Activated CD4-positive, alpha-beta T cell treated with anti-CD3 and anti-CD28 coated beads for 48 hours (primary cell): ENCODE measurements at places on chromosomes 6 and 20.

GRCh38 chr20:51966296-51966971, 164.1 kb upstream of the SALL4 start:
- DNase-seq, result peak; percentile 27

GRCh38 chr6:155004017-155004416, 8.9 kb downstream of the TIAM2 start:
- DNase-seq, result no peak

DNA sequence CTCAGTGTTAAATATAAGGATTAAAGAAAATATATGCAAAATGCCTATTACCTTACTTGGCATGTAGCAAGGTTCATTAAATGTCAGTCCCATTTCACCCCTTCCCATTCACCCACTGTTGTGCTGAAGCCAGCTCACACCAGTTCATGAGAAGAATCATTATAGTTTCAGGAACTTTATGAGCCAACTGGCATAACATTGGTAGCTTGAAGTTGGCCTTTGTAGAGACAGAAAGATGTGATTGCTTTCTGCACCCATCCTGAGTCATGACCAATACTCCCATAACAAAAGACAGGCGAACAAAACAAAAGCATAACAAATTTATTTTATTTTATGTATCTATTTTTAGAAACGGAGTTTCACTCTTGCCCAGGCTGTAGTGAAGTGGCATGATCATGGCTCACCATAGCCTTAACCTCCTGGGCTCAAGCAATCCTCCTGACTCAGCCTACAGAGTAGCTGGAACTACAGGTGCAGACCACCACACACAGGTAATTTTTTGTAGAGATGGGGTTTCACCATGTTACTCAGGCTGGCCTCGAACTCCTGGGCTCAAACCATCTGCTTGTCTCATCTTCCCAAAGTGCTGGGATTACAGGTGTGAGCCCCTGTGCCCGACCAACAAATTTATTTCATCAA, 17.6 kb upstream of the IER3 start:
- DNase-seq, result no peak

DNA sequence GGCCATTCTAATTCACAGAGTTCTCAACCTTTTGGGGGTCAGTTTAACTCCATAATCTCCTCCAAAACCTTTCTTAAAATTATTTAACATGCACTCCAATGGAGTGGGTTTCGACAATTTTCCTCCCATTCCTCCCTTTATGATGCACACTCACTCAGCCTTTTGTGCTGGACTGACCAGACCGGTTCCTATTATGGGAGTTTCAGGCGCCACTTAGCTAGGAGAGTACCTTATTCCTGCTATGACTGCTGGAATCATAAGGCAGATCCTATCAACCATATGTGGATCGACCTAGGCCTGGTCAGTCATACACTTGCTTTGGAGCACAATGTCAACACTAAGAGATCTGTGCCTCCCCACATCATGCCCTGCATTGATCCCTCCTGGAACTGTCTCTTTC, 63.9 kb upstream of the MOCS1 start:
- no peak for DNase-seq

GRCh38 chr6:163200289-163200688, 214.2 kb upstream of the QKI start:
- DNase-seq, result no peak

- no peak for DNase-seq
Observed at GRCh38 chr6:54366667-54367327, 58.6 kb downstream of the TINAG start.

GRCh38 chr6:149438855-149439254, 38.8 kb downstream of the SUMO4 start:
- DNase-seq, result no peak

DNA sequence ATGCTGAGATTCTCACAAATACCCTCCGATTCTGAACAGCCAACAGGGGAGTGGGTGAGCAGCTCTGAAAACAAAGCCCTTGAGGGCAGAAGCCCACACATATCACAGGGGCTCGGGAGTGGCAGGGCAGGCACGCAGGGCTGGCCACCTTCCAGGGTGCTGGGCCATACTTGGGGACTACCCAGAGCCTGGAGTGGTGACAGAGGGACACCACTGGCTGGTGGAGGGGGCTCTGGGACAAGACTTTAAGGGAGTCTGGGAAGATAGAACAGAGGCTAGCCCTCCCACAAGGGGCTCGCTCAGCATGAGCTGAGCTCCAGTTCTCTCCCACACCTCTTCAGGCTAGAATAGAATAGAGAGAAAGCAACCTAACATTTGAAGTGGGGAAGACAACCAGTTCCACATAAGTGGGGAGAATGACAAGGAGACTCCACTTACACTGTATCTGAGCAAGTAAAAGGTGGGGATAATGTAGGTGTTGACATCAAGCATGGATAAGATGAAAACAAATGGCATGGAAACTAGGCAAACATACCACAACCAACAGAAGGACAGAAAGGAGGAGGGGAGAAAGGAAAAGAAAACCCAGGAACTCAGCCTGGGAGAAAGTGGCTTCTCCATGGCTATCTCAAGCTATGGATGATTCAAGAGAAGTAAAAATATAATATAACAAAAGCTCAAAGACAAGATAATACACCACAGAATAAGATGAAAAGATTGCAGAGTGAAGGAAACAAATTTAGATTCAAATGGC, 7.0 kb downstream of the PPIL1 start:
- DNase-seq, result no peak

GRCh38 chr20:43838703-43839060, 76.0 kb upstream of the TOX2 start:
- no peak for DNase-seq

GRCh38 chr20:52294106-52294628, 102.6 kb upstream of the ZFP64 start:
- DNase-seq, result no peak

DNA sequence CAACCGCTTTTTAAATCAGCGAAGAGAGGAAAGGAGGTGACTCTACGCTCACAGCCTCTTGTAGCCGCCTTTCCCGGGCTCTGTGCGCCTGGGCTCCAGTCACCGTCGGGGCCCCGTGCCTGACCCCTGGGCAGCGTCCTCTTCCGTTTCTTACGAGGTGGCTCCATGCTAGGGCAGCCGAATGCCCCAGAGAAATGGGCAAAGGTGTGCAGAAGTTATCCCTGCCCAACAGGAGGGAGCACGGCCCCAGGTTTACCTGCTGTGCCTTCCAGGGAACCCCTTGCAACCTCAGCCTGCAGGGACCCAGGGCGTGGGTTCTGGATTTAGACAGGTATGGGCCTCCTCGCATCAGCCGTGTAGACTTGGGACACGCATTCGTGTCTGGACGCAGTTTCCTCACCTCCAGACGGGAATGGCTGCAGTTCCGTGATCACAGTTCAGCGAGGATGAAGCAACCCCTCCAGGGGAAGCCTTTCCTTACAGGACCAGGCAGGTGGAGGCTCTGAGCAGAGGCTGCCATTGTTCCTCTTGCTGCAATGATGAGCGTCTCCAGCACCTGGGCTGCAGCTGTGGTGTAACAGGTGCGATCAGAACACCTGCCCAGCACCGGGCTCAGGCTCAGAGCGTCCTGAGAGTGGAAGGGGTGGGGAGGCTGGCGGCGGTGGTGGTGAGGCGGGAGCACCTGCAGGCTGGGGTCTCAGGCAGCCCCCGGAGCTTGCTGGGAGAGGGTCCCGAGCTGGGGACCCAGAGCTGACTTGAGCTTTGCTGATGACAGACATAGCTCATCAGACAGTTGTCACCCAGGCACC, 81.3 kb upstream of the BHLHE23 start:
- DNase-seq, result no peak

GRCh38 chr20:44959082-44959637, 1.0 kb downstream of the TOMM34 start:
- DNase-seq, result peak; percentile 32

DNA sequence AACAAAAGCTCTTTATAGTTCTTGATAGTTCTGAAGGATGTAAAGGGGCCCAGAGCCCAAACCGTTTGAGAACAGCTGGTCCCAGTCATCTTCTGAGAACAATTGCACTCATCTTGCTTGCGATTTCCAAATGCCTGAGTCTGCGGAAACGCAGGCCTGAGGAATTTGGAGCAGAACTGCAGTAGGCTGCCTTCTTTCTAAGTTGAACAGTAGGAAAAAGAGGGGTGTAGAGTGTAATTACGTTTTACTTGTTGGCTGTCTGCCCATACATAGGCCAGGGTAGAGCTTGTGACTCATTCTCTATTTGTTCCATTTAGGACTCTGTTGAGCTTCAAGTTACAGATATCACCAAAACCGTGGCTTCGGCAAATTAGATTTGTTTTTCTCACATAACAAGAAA, 42.0 kb upstream of the KIF16B start:
- DNase-seq, result no peak

DNA sequence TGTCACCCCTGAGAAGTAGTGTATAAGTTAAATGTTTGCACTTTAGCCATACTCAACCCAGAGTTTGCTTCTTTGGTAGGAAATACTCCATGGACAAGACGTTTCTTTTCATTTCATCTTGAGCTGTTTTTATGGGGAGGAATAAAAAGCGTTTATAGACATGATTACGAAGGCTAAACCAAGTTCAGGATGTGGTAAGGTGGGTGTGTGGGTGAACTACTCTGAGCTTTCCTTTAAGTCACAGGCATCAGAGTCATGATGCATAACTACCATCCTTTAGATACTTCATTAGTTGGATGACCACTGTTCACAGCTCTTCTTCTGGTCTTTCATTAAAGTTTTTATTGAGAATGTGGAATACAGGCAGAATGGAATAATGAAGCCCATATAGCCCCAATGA, 48.9 kb downstream of the EBF4 start:
- DNase-seq, result peak; percentile 35

DNA sequence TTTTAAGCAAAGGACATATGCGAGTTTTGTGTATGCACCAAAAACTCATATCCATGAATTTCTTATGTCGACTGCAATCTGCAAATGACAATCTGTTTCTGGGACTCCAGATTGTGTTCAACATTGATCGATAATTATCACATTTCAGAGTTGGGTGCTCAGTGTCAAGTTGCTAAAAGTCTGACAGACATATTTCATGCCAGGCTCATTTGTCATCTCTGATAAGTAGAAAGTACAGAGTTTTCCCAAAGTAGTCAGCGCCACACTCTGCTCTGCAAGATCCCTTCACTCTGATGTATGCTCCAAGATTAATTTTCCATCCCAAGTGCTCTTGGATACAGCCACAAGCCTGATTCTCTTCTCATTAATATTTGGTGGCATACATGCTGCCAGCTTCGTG, 331.1 kb downstream of the DOK5 start:
- no peak for DNase-seq

- no peak for DNase-seq
Observed at GRCh38 chr20:58555078-58555765, 40.0 kb upstream of the APCDD1L start.

DNA sequence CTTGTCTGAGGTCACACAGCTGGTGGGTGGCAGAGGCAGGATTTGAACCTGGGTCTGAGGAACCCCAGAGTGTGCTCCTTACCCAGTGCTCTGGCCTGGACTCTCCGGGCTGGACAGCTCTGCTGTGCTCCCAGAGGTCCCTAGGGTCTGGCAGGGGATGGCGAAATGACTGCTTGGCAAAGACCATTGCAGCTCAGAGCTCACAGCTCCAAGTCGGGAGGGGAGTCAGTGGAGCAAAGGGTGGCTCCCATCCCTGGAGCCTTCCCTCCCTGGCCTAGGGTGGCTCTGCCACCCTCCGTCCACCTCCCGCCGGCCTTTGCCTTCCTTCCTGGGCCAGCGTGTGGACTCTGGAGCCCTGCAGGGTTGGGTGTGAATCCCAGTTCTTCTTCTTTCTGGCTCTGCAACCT, 17.5 kb downstream of the CEBPB start:
- no peak for DNase-seq

DNA sequence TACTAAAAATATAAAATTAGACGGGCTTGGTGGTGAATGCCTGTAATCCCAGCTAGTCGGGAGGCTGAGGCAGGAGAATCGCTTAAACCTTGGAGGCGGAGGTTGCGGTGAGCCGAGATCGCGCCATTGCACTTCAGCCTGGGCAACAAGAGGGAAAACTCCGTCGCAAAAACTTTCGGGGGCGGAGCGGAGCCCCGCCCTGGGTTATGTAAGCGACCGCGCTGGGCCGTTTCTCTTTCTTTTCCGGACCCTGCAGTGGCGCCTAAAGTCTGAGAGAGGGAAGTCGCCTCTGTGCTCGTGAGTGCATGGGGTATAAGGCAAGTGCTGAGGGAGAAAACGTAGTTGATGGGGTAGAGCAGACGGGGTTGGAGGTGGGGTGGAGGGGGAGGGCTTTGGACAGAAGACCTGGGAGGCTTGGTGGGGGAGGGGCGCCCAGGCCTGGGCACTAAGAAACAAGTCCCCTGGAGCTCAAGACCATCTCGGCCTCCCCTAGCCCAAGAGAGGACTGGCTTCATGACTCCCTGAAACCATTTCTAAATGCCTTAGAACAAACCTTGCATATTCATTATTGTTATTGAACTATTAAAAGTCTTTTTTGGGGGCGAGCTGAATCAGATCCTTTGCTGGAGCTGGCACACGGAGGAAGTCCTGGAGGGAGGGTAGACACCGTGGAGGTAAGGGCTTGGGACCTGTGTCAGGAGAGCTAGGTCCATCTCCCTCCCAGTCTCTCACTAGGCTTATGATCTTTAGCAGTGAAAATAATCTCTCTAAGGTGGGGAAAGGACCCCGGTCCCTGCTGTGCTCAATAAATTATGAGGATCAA, 2.7 kb upstream of the MICA start:
- peak; percentile 77 for DNase-seq

DNA sequence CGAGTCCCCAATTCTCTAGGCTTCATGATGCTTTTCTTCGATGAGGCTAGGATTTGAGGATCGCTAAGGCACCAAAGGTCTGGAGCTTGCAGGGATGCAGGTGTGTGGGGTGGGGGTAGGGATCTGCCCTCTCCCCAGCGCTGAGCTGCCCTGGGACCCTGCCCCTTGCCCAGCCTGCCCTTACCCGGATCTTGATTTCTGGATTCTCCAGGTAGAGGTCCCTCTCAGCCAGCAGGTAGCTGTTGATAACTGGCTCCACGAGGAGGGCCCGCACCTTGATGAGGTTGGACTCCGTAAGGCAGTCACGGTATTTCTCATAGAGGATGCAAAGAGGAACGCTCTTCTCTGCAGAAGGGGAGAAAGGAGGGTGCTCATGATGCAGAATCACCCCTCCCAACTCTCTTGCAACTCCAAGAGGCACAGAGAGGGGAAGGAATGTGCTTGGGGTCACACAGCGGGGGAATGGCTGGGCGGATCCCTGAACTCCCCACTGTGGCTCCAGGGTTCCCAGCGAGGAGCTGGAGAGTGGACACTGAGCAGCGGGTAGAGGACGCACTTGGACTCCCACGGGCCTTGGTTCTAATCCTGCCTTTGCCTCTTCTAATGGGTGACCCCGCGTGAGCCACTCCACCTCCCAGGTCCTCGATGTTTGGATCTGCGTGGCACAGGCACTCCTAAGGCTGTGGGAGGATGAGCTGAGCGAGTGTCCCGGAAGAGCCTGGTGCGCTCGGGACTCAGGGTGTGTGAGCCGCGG, 32.7 kb downstream of the TGM2 start:
- DNase-seq, result no peak

GRCh38 chr6:142823256-142823902, 121.6 kb downstream of the HIVEP2 start:
- DNase-seq, result no peak

- no peak for DNase-seq
Observed at GRCh38 chr6:14721103-14721758, 524.6 kb upstream of the JARID2 start.
